ENCODE measurements at places on chromosomes 13 and 19. TPM values are rescaled to one million over a fixed set of nuclear protein-coding genes. Genes with fewer than 3 reads are reported as not detected.

The CGB3 gene
- total RNA-seq, result not detected

The ZNF181 gene
- total RNA-seq, result 52.8 TPM

The ZNF296 gene
- not detected for total RNA-seq

DNA sequence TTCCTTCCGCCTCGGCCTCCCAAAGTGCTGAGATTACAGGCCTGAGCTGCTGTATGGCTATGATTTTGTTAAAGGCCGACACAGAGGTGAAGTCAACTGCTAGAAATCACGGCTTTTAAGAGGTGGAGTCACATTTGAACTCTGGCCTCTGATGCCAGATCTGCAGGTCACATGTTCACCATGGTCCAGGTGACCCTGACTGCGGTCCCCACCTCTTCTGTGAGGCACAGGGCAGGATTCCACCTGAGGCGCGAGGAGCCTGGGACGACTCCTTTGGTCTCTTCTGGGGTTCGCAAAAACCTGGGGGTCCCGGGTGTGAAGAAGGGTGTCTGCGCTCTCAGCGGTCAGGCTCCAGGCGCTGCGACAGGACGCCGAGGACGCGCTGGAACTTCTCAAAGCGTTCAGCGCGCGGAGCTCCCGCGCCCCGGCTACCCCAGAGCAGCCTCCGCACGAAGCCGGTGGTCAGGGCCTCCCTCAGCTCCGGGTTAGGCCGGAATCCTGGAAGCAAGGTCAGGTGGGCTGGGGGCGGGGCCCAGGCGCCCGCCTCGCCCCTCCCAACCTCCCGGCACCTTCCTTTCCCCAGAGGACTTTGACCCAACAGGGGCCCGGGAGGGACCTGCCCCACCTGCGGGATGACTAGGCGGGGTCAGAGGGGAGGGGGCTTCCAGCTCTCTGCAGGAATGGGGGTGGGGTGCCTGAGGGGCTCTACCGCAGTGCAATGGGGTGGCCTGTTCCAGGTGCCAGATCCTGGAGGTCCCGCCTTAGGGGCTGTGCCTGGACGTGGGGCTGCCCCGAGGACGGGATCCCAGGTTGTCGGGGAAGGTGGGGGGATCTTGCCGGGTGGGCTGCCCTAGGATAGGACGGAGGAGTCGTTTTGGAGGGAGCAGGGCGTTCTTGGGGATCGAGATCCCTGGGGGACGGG lies 13.0 kb downstream of the TRIP10 start:
- H3K27ac ChIP-seq, result peak overlapping the region; percentile 91
- H3K27me3 ChIP-seq, result no peaks in the 10 kb centered on the region
- H3K4me1 ChIP-seq, result peaks cover 22% of the 10 kb centered on the region
- H3K36me3 ChIP-seq, result no peaks in the 10 kb centered on the region
- DNase-seq, result no peak

DNA sequence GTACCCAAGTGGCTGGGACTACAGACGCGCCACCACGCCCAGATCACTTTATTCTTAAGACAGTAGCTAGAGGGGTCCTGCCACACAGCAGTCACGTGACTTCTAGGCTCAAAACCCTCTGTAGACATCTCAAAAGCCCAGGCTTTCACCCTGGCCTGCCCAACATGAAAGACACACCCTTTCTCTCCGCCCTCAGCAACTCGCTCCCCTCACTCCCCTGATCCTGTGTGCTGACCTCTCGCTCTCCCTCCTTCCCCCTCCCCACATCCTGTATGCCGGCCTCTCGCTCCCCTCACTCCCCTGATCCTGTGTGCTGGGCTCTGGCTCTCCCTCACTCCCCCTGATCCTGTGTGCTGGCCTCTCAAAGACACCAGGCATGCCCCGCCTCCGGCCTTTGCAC lies 77.4 kb downstream of the SLC15A1 start:
- H3K36me3 ChIP-seq, result no peaks in the 10 kb centered on the region
- no peak for DNase-seq
- no peak overlapping the region for H3K4me3 ChIP-seq

- DNase-seq, result no peak
- H3K27me3 ChIP-seq, result no peaks in the 10 kb centered on the region
- no peaks in the 10 kb centered on the region for H3K36me3 ChIP-seq
- H3K27ac ChIP-seq, result no peak overlapping the region
- H3K4me1 ChIP-seq, result no peaks in the 10 kb centered on the region
Measured at GRCh38 chr13:24527266-24527775, 14.7 kb upstream of the PARP4 start.
